M059J (cell line): ENCODE measurements at places on chromosomes 1 and 21. TPM values are rescaled to one million over a fixed set of nuclear protein-coding genes. Genes with fewer than 3 reads are reported as not detected.

Gene TCHHL1
- total RNA-seq = not detected in 2 replicates

Gene ADGRB2
- 8.3 and 16.7 TPM in 2 replicates for total RNA-seq

Gene OR2L8
- total RNA-seq = not detected in 2 replicates

Gene BMP8B
- 0.12 and 0.15 TPM in 2 replicates for total RNA-seq

Gene F5
- total RNA-seq = not detected in 2 replicates

Gene TCHH
- not detected in 2 replicates for total RNA-seq

Gene ANKRD45
- total RNA-seq = 1.2 and 3.2 TPM in 2 replicates

Gene AGBL4
- total RNA-seq = not detected in 2 replicates

Gene LCE1B
- not detected in 2 replicates for total RNA-seq

Gene HSD3B2
- not detected in 2 replicates for total RNA-seq

Gene SNX27
- 22.4 and 29.1 TPM in 2 replicates for total RNA-seq

Gene AK5
- total RNA-seq = 3.7 and 5.6 TPM in 2 replicates

Gene OR11L1
- total RNA-seq = not detected in 2 replicates

Gene KNCN
- total RNA-seq = not detected in 2 replicates

Gene RPTN
- not detected in 2 replicates for total RNA-seq

Gene CFAP141
- not detected in 2 replicates for total RNA-seq

GRCh38 chr1:204673909-204674649 is 11.5 kb downstream of the LRRN2 start:
- no peak for DNase-seq

DNA sequence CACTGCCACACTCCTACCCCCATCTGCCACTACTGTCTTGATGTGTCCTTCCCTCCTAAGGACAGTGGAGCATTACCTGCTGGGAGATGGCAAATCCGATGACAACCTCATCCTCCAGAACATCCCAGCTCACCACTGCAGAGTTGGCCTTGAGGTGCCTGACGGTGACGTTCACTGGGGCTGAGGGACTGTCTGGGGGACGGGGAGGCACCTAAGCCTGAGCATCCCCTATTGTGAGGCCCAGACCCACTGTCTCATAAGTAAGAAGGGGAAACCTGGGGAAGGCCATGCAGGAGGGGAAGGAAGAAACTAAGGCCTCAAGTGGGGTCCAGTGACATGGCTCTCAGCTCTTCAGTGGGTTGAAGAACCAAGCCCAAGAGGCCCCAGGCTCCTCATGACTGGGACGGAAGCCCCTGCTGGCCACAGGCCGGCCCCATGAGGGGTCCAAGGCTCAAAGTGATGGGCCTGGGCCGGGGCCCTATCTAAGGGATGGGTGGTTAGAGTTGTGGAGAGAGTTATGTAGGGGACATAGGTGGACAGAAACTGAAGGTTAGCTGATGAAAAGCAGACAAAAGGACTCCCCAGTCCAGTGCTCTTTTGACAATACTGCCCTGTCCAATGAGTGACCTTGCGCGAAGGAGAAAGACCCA is 1.8 kb downstream of the FNDC5 start:
- no peak for DNase-seq

DNA sequence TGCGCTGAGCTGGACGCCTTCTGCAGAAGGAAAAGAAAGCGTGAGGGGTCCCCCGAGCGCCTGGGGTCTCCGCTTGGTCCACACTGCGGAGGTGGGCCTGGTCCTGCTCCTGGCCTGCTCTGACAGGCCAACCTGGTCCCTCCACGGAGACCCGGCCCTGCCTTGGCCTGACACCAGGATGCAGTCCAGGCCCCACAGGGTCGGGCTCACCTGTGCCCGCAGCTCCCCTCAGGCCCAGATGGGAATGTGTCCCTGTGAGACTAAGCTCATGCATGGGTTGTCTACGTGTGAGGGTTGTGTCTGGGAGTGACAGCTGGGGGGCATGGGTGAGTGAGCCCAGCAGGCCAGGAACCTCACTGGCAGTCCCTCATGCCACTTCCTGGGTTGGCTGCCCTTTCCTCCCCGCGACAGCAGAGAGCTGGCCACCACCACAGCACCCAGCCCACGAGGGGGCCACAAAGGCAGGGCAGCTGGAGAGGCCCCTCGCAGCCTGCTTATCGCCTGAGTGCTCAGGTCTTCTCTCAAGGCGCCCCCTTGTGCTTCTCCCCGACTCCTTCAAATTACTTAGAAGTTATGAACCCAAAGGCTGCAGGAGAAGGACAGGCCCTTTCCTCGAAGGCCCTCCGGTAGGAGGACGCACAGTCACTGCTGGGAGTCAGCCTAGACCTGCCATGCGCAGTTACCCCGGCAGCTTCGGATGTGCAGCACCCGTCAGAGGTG is 41.1 kb downstream of the SLC45A1 start:
- DNase-seq = no peak

DNA sequence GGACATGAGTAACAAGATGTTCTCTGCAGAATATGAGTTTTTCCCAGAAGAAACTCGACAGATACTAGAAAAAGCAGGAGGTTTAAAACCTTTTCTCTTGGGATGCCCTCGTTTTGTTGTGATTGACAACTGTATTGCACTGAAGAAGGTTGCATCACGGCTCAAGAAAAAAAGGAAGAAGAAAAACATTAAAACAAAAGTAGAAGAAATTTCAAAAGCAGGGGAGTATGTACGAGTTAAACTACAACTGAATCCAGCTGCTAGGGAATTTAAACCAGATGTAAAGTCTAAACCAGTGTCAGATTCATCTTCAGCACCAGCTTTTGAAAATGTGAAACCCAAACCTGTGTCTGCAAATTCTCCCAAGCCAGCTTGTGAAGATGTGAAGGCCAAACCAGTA is 92.5 kb downstream of the TTC3 start:
- DNase-seq = no peak

DNA sequence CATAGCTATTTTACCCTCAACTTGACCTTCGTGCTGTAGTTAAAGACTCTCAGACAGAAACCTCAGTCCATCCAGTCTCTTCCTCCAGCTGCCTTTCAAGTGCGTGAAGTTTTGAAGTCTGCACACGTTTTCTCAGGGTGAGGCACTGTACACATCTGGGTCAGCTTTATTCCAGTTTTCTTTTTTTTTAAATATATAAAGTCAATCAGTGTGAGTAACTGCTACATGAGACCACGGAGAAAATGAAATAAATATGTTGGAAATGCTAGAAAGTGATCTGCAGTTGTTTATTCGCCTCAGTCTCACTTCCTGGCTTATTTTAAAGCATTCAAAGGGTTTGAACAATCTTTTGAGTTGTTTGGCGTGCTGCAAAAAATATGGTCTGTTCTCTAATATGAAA is 135.7 kb downstream of the ROR1 start:
- DNase-seq = no peak

DNA sequence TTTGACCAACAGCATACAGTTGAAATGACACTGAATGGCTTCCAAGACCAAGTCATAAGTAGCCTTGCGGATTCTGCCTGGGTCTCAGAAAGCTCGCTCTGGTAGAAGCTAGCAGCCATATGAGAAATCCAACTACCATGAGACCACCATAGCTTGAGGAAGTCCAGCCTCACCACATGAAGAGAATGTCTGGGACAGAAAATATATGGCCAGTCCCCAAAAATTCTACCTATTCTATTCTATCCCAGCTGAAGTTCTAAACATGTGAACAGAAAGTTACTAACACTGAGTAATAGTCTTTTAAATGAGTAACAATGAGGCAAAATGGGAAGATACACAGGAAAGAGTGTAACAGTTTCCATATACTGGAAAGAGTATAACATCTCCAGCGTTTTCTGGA is 9.0 kb downstream of the FMO5 start:
- DNase-seq = no peak

- DNase-seq = peak; percentile 65
These were observed 3.6 kb upstream of the CYB561D1 start for GRCh38 chr1:109490029-109490933.

GRCh38 chr1:92822879-92823278 is 9.0 kb upstream of the RPL5 start:
- peak; percentile 87 for DNase-seq

- no peak for DNase-seq
These were observed 17.9 kb downstream of the SLC9A1 start for GRCh38 chr1:27136998-27137542.

GRCh38 chr1:204924013-204924759 is 53.5 kb downstream of the NFASC start:
- peak; percentile 40 for DNase-seq

- peak; percentile 66 for DNase-seq
These were observed 19.3 kb upstream of the HEATR1 start for GRCh38 chr1:236623371-236624166.

DNA sequence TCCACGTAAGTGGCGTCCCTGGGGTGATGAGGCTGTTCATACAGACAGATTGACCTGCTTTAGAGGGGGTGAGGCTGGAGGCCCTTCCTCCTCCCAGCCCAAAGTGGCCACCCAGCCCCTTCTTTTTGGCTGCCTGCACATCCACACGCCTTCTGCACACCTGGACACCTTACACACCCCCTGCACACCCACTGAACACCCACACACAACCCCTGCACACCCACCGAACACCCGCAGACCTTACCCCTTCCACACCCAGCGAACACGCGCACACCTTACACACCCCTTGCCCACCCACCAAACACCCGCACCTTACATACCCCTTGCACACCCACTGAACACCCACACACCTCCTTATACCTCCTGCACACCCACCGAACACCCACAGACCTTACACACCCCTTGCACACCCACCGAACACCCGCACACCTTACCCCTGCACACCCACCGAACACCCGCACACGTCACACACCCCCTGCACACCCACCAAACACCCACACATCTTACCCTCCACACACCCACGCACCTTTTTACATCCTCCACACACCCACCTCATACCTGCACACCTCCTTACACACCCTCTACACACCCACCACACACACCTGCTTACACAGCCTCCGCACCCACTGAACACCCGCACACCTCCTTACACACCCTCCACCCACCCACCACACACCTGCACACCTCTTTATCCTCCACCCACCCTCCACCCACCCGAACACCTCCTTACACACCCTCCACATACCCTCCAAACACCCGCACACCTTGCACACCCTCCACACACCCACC is 37.7 kb downstream of the COQ8A start:
- no peak for DNase-seq

GRCh38 chr1:26353976-26354820 is at the start of gene CRYBG2:
Gene CRYBG2 (minus strand): TSS chr1:26354130. CDS start chr1:26346657, 7,473 bp downstream.
- no peak for DNase-seq

GRCh38 chr1:10908266-10908665 is 104.2 kb upstream of the TARDBP start:
- no peak for DNase-seq

DNA sequence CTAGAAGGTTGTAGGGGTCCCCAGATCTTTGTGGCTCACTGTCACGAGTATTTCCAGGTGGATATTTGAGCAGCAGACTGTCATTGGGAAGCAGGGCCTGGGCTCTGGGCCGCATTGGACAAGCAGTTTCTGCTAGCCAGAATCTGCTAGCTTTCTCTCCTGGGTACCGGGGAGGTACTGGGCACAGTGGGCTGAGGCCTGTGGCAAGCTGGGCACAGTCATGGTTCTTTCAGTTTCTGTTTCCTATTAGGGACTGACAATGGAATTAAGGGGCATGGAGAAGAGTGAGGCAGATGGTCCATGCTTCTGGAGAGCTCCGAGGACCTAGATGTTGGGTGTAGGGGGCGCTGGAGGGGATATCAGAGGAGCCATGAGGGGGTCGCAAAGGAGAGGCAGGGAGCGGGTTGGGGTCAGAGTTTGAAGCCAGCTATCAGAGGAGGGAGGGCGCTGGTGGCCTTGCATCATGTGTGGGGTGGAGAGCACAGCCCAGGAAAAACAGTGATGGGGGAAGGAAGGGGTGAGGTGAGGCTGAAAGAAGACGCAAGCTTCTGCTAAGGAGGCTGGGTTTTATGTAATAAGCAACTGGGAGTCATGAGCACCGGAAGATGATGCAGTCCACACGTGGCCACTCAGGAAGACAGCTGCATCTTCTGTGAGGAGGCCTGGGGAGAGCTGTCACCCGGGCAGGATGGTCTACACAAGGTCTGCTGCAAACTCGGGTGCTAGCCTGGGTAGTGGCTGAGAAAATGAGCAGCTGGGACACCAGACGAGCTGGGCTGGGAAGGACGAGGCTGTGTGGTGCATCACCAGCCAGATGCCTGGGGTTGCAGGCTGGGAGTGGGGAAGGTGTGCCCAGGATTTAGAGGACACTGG is 72.7 kb downstream of the IER5 start:
- DNase-seq = no peak

DNA sequence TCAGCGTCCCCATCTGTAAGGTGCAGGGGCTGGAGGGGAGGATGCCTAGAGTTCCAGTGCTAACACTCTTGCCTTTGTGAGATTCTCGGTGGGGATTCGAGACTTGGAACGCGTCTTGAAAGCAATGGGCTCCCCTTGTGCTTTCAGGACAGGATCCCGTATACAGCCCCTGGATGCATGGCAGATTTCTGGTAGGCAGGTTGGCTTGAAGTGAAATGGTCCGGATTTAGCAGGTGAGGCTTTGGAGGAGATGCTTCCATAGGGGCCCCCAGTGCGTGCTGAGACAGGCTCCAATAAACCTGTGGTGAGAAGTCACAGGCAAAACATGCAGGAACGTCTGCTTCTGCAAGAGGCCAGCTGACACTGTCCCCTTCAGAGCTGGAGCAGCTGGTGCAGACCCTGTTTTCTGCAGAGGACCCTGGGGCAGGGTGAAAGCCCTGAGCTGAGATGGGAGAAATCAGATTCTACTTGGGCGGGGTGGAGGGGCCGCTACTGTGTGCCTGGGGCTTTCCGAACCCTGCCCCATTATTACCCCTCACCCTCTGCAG is 270.4 kb downstream of the PTPRU start:
- no peak for DNase-seq

DNA sequence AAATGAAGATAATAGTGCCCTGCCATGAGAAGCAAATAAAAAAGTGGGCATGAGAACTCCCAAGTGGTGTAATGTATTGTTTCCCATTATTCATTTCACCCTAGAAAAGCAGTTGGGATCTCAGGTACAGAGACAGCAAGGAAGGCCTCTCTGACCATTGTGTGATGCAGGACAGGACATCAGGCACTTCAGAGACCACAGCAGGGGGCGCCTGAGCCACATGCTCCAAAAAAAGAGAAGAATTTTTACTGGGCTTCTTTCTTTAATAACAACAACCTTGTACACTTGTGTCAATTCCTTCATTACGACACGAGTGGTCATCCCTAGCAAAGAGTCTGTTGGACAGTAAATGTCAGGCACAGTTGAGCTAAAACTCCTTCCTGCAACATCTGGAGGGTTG is 533.3 kb downstream of the OMA1 start:
- no peak for DNase-seq

DNA sequence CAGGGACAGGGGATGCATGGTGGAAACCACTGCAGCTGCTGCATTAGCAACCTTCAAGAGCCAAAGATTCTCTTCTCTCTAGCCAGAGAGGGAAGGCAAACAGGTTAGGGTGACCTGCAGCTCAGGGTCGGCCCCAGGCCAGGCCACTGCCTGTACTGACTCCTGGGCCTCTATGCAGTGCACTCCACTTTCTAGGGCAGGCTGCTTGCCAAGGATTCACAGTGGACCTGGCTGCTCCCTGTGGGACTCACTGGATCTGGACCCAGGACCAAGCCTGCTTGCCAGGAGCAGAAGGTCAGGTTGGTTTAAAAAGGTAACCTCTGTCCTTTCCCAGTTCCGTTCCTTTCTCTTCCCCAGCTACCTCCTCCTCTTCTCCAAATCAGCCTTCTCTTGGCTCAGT is 52.4 kb downstream of the HIVEP3 start:
- no peak for DNase-seq
